Activated CD4-positive, alpha-beta T cell treated with anti-CD3 and anti-CD28 coated beads, Interleukin-2, amount 50 U/mL, for 4 hours (primary cell): ENCODE measurements at places on chromosomes 2 and 18.
A peak's percentile ranks its signal among the peaks of the same experiment; 100 is the strongest.

- DNase-seq = no peak
Measured at GRCh38 chr2:7573166-7573825, 656.1 kb downstream of the RNF144A start.

GRCh38 chr18:56000041-56000440 lies 412.0 kb upstream of the TCF4 start:
- no peak for DNase-seq

DNA sequence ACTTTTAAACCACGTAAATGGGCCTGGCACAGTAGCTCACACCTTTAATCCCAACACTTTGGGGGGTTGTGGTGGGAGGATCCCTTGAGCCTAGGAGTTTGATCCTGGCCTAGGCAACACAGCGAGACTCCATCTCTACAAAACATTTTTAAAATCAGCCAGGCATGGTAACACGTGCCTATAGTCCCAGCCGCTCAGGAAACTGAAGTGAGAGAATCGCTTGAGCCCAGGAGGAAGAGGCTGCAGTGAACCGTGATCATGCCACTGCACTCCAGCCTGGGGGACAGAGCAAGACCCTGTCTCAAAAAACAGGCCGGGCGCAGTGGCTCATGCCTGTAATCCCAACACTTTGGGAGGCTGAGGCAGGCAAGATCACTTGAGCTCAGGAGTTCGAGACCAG lies 12.2 kb downstream of the ROCK1 start:
- DNase-seq = no peak

- DNase-seq = no peak
Measured at GRCh38 chr2:236639461-236640235, 70.0 kb downstream of the ACKR3 start.

DNA sequence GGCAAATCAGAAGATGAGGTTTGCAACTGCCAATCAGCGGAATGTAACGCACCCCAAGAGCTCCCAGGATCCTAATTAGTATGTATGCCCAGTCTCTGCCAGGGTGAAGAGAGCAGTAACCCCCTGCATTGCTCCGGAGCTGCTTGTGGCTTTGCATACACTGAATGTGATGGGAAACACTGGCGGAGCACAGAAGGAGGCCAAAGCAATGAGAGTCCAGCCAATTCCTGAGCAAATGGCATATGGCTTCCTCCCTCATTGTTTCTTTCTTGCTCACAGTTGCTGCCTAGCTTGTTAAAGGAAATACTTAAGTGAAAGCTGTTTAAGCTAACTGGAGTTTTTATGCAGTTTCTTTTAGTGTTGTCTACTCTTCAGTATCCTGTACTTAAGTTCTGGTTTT lies 343.5 kb upstream of the NT5C1B start:
- no peak for DNase-seq

DNA sequence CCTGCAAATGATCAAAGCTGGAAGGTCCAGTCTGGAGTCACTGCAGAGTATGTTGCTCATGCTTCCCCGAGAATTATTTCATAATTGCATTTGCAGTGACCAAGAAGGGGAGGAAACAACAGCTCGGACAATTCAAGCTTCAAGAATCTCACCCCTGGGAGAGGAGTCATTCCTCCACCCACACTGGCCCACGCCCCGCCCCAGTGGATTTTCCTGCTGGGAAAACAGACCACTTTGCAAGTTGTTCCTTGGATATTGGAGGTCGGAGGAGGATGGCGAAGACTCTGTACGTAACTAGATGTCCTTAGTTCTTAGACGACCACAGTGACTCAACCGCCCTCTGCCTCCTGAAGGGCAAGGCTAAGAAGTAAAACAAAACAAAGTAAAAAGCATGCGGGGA lies 159.4 kb downstream of the TPO start:
- DNase-seq = no peak

DNA sequence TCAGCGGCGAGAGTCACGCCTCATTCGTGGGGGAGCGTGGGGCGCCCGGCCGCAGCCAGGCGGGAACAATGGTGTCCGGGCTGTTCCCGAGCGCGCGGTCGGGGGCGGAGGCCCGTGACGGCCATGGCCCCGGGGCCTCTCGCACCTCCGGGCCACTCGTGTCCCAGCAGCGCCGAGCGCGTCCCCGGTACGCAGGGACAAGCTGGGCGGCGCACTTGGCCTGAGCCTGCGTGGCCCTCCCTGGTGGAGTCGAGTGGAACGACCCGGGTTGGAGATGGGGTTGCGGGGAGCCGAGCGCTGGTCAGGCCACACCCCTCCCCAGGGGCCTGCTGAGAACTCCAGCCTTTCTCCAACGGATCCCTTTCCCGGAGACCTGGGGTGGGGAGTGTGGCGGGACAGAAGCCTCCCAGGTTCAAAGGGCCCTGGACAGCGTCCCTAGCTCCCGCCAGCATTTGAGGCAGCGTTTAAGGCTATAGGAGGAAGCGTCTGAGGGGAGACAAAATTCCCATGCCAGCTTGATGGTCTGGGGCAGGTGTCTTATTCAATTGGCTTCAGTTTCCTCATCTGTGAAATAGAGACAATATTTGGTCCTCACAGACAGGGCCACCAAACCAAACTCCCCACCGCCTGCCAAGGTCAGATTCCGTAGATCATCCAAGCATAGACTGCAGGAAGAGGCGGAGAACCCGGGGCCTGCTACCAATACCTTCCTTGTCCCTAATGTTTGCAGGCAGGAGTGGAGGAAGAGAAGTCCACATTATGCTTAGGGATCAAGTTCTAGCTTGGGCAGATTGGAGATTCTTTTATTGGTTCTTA lies 553 bp downstream of the CNDP2 start:
- peak; percentile 19 for DNase-seq

DNA sequence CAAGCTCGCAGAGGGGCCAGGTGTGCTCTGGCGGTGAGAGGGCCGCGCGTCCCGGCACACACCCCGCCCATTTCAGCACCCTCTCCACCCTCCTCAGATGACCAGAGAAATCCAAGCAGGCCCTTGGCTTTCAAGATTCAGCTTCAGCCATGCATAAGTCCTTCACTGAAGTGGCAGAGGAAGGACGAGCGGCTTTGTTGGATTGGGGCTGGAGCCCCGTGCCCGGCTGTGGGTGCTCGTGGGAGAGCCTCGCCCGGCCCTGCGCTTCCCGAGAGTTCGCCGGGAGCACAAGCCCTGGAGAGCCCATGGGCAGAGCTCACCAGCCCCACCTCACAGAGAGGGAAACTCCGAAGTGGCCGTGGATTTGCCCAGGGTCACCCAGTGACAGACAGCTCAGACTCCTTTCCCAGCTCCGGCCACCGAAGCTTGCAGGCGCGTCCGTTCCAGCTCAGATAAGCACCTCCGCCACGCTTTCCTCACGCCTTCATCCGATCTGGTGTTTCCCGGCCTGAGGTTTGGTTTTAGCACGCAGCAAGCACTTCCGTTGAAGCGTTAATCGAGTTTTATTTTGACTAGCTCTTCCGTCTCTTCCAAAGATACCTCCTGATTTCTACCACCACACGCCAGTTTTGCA lies 45.6 kb upstream of the MTCL1 start:
- no peak for DNase-seq

DNA sequence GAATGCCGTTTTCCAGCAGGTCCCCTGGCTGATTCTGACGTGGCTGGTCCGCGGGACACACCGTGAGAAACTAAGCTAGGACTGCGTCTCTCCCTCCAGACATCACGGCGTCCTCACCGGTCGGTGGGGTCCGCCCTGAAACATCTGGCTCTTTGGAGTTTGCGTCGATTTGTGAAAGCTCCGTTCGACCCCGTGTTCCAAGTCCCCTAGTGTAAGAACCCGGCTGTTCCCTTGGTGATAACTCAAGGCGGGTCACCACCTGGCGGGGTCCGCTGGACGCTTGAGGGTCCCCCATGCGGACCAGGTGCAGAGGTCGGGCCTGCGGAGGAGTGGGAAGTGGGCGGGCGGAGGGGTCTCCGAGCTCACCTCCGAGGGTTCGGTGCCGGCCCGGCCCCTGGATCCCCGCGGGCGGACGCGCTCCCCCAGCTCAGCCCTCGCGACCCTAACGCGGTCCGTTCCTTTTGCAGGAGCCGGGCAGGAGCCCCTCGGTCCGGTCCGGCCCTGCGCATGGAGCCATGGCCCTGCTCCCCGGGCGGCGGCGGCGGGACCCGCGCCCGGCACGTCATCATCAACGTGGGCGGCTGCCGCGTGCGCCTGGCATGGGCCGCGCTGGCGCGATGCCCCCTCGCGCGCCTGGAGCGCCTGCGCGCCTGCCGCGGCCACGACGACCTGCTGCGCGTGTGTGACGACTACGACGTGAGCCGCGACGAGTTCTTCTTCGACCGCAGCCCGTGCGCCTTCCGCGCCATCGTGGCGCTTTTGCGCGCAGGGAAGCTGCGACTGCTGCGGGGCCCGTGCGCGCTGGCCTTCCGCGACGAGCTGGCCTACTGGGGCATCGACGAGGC lies 65.6 kb downstream of the KCNG2 start:
- DNase-seq = no peak

- DNase-seq = no peak
Measured at GRCh38 chr2:119109866-119110265, 48.7 kb downstream of the C1QL2 start.

- no peak for DNase-seq
Measured at GRCh38 chr2:109685453-109685852, 71.3 kb downstream of the SOWAHC start.

- no peak for DNase-seq
Measured at GRCh38 chr18:48352051-48352755, 57.0 kb downstream of the ZBTB7C start.
